Tongue (tissue), 3 donors: ENCODE measurements at places on chromosomes 11 and 22.
A peak's percentile ranks its signal among the peaks of the same experiment; 100 is the strongest.

DNA sequence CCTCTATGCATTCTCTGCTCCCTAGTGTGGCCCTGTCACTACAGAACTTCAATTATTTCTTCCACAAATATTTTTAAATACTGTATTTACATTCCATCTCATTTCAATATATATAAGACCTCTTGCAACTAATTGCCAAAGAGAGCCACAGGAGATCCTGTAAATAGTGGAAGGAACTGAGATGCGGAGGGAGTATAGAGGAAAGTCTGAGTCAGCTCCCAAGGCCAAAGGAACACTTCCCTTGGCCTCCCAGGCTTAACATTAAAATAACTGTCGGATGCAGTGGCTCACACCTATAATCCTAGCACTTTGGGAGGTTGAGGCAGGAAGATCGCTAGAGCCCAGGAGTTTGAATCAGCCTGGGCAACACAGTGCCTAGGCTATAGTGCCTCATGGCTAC lies 31.2 kb downstream of the RBFOX2 start:
- DNase-seq = no peak

DNA sequence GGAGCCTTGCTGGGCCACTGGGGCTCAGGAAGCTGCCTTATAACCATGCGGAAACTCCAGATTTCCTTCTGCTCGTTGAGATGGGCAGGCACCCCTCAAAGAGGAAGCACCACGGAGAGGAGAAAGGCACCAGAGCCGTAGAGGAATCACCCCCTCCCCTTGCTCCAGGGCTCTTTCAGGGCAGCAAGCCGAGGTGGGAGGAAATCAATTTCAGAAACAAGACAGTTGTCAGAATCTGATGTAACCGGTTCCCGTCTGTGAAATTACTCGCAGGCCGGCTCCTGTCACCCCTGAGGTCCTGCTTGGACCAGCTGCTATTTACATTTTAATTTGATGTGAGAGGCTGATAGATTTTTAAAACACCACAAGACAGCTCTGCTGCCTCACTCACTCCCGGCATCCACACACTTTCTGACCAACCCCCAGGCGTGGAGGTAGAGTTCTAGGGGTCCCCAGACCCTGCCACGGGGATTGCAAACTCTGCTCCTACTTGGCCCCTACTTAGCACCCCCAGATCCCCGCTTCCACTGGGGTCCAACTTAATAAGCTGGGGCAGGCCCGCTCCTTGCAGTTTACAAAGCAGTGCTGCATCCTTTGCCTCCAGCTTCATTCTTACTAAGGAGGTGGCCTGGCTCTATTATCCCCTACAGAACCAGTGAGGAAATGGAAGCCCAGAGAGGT lies 162.5 kb downstream of the CEP164 start:
- DNase-seq = peak; percentile 28

- no peak for DNase-seq
Observed at GRCh38 chr11:65304110-65304509, 10.6 kb upstream of the CDC42EP2 start.

GRCh38 chr22:49936973-49937757 lies 18.7 kb downstream of the CRELD2 start:
- peak; percentile 73 for DNase-seq

GRCh38 chr11:46331282-46331984 lies 15.8 kb upstream of the DGKZ start:
- no peak for DNase-seq

DNA sequence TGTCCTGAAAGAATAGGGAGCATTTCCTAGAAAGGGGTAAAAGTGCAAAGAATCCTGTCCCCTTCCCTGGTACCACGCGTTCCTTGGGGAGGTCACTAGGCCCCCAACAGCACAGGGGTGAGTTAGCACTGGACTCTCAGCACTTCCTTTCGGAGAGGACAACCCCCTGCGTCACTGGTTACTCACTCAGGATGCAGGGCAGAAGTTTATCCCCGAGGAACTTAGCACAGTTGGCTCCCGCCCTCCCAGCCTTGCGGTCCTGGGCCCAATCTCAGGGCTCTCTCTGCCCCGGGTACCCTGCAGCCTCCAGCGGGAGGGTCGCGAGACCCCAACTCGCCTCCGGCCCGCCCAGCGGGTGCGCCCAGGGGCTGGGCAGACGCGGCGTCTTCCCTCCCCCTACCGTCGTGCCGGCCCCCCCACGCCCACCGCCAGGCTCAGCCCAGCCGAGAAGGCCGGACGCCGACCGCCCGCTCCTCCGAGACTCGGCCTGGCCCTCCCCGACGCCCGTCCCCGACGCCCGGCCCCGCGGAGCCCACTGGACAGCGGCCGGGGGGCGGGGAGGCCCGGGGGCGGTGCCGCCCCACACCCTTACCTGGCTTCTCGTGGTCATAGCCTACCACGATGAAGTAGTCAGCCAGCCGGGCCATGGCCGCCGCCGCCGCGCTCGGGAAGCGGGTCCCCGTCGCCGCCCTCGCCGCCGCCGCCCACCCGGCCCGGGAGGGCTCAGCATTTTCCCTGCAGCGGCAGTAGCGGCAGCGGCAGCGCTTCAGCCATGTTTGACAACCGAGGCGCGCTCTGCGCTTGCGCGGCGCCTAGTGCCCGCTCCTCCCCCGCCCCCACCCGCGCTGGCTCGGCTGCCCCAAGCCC lies at the start of gene SBF2:
Gene SBF2, minus strand, starts transcription at position 797 of the 867 bp plus-strand sequence. Its CDS starts 150 bp downstream, at position 647.
- DNase-seq = peak; percentile 93

DNA sequence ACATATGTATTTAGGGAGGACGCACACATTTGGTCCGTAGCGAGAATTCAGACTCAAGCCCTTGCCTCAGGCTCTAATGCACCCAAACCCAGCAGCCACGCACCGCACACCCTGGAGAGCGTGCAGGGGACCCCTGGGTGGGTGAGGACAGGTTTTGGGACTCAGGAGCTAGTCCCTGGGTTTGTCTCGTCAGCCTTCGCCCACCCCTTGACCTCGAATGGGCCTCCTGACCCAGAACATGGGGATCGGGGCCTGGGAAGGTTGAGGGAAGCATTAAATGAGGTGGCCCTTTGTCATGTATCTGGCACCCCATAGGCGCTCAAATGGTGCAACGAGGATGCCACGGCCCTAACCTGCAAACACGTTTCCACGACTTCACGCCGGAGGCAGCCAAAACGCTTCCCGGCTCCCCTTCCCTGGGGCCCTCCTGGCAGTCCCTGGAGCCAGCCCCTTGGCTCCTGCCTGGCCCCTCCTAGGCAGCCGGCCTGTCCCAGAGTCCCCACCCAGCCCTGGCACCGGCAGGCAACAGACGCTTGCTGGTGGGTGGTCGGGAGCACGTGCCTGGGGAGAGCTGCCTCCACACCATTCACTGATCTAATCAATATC lies 5.5 kb upstream of the LINC01488 start:
- no peak for DNase-seq

DNA sequence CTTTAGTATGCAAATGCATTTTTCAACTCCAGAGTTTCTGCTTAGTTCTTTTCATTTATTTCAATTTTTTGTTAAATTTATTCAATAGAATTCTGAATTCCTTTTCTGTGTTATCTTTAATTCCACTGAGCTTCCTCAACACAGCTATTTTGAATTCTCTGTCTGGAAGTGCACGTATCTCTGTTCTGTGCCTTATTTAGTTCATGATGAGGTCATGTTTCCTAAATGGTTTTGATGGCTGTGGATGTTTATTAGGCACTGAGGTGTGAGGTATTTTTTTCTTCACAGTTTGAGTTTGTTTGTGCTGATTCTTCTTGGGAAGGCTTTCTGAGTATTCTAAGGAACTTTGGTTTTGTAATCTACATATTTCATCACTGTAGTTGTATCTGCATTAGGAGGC lies 2042.8 kb upstream of the RAG2 start:
- no peak for DNase-seq

GRCh38 chr22:44728761-44729324 lies 23.5 kb upstream of the ARHGAP8 start:
- no peak for DNase-seq
